ENCODE measurements at places on chromosomes 16 and 17. TPM values are rescaled to one million over a fixed set of nuclear protein-coding genes. Genes with fewer than 3 reads are reported as not detected.

DNA sequence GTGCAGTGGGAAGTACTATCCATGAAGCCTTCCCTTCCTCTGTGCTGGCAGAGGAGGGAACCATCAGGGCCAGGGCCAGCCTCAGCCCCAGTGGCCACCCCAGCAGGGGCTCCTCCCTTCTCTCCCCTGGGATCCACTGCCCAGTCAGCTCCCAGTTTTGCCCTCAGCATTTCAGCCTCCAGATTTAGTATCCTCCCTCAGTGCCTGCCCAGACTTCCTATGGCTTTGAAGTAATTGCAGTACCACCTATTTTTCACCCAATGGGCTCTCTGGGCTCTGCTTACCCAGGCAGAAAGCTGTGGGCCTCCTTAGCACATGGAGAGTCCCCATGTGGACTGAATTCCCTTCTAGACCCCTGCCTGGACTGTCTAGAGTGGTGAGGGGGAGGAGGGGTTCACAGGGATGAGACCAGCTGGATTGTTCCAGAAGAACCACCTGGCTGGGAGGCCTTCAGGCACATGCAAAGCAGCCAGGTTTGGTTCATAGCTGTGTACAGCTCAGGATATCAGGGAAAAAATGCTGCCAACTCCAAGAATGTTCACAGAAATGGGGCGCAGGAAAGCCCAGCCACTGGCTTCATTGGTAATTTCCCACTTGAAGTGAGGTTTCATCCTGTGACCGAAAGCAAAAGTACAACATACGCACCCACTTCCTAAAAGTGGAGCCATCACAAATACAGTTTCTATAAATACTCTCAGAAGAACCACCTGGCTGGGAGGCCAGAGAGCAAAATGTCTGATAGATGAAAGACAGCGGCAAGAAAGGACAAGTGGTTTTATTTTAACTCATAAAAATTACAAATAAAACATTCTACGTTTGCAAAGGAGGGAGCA, 15.2 kb upstream of the HERPUD1 start:
- no peak for DNase-seq
- no peak overlapping the region for H3K4me3 ChIP-seq
- peak overlapping the region; percentile 6 for H3K27ac ChIP-seq
- H3K4me1 ChIP-seq: peaks cover 3% of the 10 kb centered on the region
- H3K36me3 ChIP-seq: no peaks in the 10 kb centered on the region

- H3K36me3 ChIP-seq: no peaks in the 10 kb centered on the region
- H3K27me3 ChIP-seq: no peaks in the 10 kb centered on the region
- peaks cover 11% of the 10 kb centered on the region for H3K4me1 ChIP-seq
- H3K4me3 ChIP-seq: no peak overlapping the region
Observed at GRCh38 chr17:4900231-4901107, 1.1 kb downstream of the C17orf107 start.

GRCh38 chr16:84827897-84828296, 8.1 kb downstream of the CRISPLD2 start:
- H3K36me3 ChIP-seq: no peaks in the 10 kb centered on the region
- H3K4me1 ChIP-seq: peaks cover under 1% of the 10 kb centered on the region
- H3K27me3 ChIP-seq: no peaks in the 10 kb centered on the region
- DNase-seq: no peak
- H3K4me3 ChIP-seq: no peak overlapping the region

DNA sequence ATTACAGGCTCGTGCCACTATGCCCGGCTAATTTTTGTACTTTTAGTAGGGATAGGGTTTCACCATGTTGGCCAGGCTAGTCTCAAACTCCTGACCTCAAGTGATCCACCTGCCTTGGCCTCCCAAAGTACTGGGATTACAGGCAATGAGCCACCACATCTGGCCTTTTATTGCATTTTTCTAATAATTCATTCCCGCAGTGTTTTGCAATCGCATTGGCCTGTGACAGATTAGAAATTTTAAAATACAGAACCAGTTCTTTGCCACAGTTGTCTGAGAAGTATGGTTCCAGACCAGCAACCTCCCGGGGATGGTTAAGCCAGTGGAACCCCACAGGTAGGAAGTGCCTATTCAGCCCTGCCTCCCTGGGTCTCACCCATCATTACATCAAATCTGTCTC, 3.2 kb upstream of the CRHR1 start:
- H3K4me1 ChIP-seq: peaks cover 23% of the 10 kb centered on the region
- peaks cover 5% of the 10 kb centered on the region for H3K27me3 ChIP-seq
- DNase-seq: no peak
- no peaks in the 10 kb centered on the region for H3K36me3 ChIP-seq

DNA sequence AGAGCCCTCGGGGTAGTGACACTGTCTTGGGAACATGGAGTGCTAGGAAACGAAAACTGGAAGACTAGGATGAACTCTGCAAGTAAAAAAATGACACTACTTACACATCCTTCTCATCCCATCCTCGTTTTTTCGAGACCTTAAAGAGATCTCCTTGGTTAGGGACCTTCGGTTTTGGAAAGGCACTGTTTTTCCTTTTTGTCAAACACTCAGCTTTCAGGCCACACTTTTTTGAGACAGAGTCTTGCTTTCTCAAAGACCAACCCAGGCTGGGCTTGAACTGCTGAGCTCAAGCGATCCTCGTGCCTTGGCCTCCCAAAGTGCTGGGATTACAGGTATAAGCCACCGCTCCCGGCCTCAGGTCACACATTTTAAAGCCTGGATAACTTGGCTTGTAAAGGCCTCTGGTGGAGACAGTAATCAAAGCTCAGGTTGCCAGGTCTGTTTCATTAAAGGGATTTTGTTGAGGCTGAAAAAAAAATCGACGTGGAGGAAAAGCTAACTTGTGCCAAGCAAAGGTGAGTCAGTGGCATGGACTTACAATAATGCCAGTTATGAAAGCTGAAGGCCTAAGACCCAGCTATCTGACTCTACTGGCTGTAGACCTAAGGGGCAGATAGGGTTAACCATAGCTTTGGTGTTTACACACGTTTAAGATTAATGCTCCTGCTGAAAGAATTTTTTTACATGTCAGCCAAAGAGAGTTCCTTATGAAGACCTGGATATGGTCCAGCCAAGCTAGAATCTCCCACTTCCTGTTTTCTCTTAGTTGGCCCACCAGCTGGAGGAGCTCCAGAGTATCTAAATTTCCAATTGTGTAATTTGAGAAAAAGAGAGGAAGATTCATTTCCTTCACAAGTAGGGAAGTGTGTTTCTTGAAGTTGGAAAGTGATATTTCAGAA, 823 bp downstream of the NBR1 start:
- H3K36me3 ChIP-seq: no peaks in the 10 kb centered on the region
- H3K4me1 ChIP-seq: peaks cover 34% of the 10 kb centered on the region
- no peaks in the 10 kb centered on the region for H3K27me3 ChIP-seq
- DNase-seq: peak; percentile 38

DNA sequence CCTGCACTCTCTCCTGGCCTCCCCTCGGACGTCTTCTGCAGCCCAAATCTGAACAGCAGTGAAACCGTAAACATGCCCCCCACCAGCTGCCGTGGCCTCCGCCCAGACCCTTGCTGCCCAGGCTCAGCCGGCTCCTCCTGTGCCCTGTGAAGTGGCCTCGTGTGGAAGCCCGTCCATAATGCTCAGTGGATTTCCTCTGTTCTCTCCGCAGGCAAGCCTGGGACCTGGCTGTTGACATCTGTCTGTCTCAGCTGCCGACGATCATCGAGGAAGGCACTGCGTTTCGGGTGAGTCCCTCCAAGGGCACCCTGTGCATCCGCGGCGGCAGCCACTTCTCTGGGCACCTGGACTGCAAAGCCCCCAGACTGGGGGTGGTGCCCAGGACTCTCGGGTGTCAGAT, 153.9 kb upstream of the CHMP6 start:
- H3K27ac ChIP-seq: no peak overlapping the region
- H3K4me3 ChIP-seq: no peak overlapping the region
- H3K27me3 ChIP-seq: no peaks in the 10 kb centered on the region
- no peaks in the 10 kb centered on the region for H3K4me1 ChIP-seq
- peaks cover 2% of the 10 kb centered on the region for H3K36me3 ChIP-seq

DNA sequence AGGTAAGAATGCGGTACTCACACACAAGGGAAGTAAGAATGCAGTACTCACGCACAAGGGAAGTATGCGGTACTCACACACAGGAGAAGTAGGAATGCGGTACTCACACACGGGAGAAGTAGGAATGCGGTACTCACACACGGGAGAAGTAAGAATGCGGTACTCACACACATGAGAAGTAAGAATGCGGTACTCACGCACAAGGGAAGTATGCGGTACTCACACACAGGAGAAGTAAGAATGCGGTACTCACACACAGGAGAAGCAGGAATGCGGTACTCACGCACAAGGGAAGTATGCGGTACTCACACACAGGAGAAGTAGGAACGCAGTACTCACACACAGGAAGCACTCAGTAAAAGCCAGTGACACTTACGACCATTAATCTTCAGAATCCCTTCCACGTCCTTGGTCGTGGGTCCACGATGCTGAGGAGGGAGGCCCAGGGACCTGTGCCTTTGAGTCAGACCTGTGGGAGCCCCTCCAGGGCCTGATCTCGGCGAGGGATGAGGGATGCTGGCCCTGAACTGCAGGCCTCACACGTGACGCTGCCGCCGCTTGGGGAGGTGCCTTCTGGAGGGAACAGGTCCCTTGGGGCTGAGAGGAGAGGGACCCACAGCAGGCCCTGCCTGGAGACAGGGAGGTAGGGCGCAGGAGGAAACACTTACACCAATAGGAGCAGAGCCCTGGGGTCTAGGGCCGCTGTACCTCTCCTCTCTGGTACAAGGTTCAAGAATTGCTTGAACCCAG, 20.2 kb downstream of the ABR start:
- H3K27me3 ChIP-seq: no peaks in the 10 kb centered on the region
- DNase-seq: no peak
- H3K36me3 ChIP-seq: no peaks in the 10 kb centered on the region
- no peaks in the 10 kb centered on the region for H3K4me1 ChIP-seq
- H3K4me3 ChIP-seq: no peak overlapping the region
- H3K27ac ChIP-seq: no peak overlapping the region

DNA sequence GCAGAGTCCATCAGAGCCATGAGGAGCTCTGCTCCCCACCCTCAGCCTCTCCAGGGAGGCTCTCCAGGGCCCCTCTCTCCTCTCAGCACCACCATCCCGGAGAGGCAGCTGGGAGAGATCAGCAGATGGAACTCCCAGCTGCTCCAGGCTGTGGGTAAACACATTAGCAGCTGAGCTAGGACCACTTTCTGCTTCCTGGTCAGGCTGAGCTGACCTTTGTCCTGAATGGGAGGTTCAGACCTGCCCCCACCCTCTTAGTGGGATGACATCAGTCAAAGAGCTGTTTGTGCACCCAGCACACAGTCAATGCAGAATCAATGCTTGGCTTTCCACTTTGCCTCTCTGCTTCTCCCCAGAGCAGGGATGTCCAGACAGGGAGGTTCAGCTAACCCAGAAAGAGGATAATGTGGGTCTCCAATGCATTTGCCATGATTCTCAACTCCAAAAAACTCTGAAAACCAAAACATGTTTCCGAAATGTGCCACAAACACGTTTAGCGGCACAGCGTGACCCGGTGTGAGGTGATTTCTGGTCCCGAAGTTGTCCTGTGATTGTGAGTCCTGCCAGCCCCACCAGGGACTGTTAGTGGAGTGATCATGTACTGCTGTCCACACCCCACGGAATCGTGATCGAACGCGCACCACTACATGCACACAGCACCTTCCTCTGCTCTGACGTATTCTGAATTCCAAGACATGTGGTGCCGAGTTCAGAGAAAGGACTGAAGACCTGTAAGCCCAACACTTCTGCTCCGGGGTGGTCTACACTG, 6.7 kb downstream of the GPR142 start:
- no peaks in the 10 kb centered on the region for H3K27me3 ChIP-seq
- H3K36me3 ChIP-seq: no peaks in the 10 kb centered on the region
- peak; percentile 53 for DNase-seq
- H3K4me3 ChIP-seq: no peak overlapping the region
- peak overlapping the region; percentile 42 for H3K27ac ChIP-seq

DNA sequence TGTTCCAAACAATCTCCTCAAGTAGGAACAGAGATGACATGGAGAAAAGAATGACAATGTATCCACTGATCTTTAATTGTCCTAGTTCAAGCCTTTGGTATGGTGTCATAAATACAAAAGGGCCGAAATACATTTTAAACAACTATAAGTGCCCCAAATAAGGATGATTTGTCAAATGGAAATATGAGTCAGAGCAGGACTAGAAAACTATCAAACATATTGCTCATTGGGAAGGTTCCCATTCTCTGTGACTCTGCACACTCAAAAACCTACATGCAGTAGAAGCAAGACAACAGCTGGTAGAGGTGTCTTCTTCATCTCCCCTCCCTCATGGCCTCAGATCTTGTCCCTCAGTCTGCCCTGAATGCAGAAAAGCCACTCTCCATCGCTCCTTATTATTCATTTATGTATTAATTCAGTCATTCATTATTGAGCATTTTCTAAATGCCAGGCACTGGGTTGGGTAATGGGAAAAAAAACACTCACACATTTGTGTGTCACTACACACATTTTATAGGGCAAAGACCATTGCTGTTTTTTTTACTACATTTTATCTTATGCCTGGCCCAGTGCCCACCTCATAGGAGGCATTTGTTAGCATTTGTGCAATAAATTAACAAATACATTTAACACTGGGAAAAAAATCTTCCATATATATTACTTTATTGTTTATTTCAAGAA, 10.1 kb downstream of the CA10 start:
- no peak overlapping the region for H3K27ac ChIP-seq
- DNase-seq: no peak
- H3K4me1 ChIP-seq: no peaks in the 10 kb centered on the region

- H3K36me3 ChIP-seq: peaks cover 6% of the 10 kb centered on the region
- no peaks in the 10 kb centered on the region for H3K27me3 ChIP-seq
- peak overlapping the region; percentile 94 for H3K27ac ChIP-seq
- peaks cover 18% of the 10 kb centered on the region for H3K4me1 ChIP-seq
Observed at GRCh38 chr16:30557707-30557956, 542 bp downstream of the ZNF764 start.

DNA sequence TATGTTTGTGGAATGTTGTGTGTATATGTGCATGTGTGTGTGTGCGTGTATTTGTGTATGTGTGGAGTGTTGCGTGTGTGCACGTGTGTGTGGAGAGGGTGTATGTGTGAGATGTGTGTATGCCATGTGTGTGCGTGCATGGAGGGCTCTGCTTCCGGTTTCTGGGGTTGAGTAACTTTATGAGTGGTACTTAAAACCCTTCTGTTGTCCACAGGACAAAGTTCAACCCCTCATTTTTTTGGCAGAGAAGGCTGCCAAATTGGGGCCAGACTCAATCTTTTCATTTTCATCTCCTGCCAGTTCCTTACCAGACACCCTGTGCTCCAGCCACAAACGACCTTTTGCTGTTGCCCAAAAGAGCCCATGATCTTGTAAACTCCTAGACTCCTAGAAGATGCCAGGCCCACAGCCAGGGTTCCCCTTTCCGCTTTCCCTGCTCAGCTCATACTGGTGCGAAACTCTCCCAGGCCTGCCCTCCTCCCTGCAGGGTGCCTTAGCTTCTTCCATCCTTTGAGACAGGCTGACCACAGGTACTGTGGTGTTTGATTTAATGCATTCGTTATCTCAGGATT, 100.2 kb downstream of the CMIP start:
- H3K36me3 ChIP-seq: no peaks in the 10 kb centered on the region
- no peak for DNase-seq
- H3K27me3 ChIP-seq: no peaks in the 10 kb centered on the region
- H3K4me3 ChIP-seq: no peak overlapping the region
- H3K27ac ChIP-seq: peak overlapping the region; percentile 87

GRCh38 chr16:29007730-29008593, 23.1 kb downstream of the LAT start:
- DNase-seq: no peak
- H3K36me3 ChIP-seq: no peaks in the 10 kb centered on the region
- no peaks in the 10 kb centered on the region for H3K27me3 ChIP-seq
- no peak overlapping the region for H3K27ac ChIP-seq

Gene GPRC5C
- 86.3 TPM for total RNA-seq

Gene DNAJA2
- 32.8 TPM for total RNA-seq

Gene KRTAP4-1
- not detected for total RNA-seq

Gene IGF2BP1
- total RNA-seq: 22.6 TPM

Gene ZG16
- 0.19 TPM for total RNA-seq

Gene CMTM2
- total RNA-seq: 1.1 TPM

Gene SNX20
- 1.3 TPM for total RNA-seq

Measured in liver (tissue), 10 donors.